ENCODE measurements at places on chromosomes 3 and 15.

DNA sequence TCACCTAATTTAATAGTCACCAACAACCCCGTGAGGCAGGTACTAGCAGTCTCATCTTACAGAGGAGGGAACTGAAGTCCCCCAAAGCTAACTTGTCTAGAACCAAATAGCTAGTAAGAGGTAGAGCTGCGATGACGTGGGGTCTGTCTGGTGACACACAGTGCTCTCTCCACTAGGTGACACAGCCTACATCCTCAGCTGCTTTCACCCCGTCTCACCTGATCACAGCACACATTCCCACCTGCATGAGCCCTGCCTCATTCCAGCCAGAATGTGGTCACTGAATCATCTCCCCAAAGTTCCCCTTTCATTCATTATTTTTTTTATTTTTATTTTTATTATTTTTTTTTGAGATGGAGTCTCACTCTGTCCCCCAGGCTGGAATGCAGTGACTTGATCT lies 21.3 kb upstream of the MAGEF1 start:
- DNase-seq = no peak

DNA sequence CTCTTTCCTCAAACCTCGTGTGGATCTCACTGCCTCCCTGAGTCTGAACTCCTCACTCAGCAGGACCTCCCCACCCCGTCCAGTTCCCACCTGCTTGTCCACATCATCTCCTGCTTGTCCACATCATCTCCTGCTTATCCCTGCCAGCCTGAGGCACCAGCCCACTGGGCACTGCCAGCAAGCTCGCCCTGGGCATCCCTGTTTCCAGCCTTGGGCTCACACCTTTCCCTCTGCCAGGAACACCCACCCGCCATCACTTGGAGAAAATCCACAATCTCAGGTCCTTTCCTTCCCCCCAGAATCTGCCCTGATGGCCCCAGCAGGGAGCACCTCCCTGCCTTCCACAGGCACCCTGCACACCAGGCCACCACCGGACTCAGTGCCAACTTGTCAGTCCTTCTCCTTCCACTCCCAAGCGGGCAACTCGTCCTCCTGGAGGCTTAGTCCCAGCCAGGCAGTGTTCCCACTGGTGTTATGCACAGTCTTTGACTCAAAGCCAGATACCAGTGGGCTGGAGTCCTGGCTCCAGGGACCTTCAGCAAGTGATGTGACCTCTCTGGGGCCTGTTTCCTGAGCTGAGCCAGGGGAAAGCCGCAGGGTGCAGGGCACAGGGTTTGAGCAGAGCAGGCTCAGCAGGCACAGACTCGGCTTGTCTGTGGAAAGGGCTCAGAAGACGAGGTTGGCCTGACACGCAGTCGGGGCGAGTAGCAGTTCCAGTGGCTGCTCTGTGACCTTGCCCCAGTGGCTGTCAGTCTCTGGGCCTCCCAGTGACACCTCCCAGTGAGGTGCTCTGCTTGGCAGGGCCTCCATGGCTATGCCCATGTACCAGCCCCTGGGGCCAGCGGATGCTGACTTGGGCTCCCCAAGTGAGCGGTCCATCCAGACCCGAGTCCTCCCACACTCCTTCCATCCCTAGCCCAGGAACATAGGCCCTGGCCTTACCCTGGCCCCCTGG lies 9.5 kb upstream of the MESP2 start:
- no peak for DNase-seq

- DNase-seq = peak; percentile 47
Observed at GRCh38 chr15:82064824-82065223, 19.0 kb upstream of the MEX3B start.

GRCh38 chr3:12273045-12273695 lies 15.7 kb upstream of the PPARG start:
- no peak for DNase-seq

- DNase-seq = no peak
Observed at GRCh38 chr3:77189684-77190083, 149.8 kb downstream of the ROBO2 start.

DNA sequence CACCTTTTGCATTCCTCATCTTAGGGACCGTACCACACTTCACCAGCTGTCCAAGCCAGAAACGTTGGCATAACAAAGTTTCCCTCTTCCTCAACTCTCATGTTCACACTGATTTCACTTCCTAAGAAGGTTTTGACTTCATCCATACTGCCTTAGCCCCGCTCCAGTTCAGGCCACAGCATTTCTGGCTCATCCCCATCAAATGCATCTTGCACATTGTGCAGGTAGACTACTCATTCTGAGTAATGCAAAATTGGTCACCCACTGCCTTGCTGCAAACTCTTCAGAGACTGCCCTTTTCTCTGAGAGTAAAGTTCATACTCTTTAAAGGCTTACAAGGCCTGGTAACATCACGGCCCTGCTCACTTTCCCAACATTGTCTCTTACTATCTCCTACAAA lies 8.8 kb downstream of the NUSAP1 start:
- no peak for DNase-seq

- no peak for DNase-seq
Observed at GRCh38 chr3:31890742-31891469, 90.2 kb downstream of the OSBPL10 start.

- DNase-seq = no peak
Observed at GRCh38 chr15:72135719-72136118, 17.5 kb downstream of the SENP8 start.

- DNase-seq = no peak
Observed at GRCh38 chr3:30140356-30141075, 465.9 kb upstream of the TGFBR2 start.

- DNase-seq = peak; percentile 70
Observed at GRCh38 chr15:37019479-37020433, 80.6 kb downstream of the MEIS2 start.

GRCh38 chr3:197345390-197345789 lies 47.0 kb upstream of the DLG1 start:
- DNase-seq = no peak

DNA sequence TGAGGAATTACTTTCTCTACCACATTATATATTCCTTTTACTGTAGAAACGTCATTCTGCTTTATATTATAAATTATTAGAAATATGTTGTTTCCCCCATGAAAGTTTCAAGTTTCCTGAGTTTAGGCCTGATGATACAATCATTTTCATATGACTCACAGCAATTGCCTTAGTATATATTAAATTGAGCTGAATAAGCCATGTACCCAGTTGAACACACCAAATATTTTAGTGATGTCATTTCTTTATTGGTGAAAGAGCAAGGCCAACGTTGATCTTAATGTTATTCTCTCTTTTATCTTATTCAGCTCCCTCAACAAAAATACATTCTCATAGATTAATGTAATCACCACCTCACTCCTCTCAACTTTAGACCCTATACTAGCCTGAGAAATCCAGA lies 30.8 kb downstream of the B3GNT5 start:
- DNase-seq = no peak

- no peak for DNase-seq
Observed at GRCh38 chr15:69860921-69861320, 236.8 kb downstream of the TLE3 start.

DNA sequence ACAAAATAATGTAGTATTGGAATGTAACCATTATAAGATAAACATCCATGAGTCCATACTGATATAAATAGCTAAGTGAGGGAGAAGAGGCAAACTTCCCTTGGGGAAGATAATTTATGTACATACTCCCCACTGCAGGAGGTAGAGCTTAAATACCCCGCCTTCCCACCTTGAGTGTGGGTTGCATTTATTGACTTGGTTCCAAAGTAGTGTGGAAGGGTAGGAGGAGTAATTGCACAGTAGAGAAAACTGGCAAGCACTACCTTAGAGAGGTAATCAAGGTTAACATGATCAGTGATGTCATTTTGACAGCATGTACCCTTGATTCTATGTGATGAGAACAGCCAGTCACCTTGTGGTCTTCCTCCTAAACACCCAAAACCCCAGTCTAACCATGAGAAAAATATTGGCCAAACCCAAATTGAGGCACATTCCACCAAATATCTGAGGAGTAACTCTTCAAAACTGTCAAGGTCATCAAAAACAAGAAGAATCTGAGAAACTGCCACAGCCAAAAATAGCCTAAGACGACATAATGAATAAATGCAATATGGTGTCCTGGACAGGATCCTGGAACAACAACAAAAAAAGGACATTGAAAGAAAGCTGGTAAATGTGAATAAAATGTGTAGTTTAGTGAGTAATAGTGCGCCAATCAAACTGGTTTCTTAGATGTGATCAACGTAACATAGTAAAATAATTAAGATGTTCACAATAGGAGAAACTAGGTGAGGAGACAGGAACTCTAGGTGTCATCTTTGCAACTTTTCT lies 774 bp upstream of the CNOT10 start:
- DNase-seq = no peak

DNA sequence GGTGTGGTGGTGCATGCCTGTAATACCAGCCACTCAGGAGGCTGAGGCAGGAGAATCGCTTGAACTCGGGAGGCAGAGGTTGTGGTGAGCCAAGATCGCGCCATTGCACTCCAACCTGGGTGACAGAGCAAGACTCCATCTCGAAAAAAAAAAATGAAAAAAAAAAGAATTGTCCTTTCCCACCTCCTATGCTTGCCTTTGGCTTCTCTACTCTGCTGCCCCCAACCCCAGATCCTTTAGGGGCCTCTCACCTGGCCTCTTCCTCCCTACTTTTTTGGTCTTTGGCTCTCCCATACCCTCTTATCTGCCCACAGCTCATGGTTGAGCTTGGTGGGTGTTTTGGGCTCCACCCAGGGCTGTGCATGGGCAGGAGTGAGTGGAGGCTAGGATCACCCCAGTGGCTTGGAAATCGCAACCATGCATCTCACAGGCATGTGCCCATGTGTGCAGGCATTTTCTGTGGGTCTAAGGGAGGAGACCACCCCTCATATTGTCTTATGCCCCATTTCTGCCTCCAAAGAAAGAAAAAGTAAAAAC lies 2.1 kb upstream of the SHISA5 start:
- no peak for DNase-seq

DNA sequence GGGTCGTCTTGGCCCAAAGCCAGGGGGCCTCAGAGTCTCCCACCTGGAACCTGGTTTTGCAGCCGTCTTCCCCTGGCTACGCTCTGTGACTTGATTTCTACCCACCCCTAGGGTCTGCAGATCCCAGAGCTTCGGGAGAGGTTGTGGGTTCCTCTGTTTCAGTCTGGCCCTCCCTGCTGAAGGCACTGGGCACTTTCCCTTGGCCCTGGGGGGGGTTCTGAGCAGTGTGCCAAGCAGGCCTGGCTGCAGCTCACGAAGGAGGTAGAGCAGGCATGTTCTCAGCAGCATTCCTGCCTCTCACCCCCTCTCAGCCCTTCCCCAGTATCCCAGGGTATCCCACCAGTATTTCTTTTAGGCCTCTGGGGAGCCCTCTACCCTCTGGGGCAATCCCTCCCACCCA lies 99.0 kb downstream of the TMEM266 start:
- no peak for DNase-seq

GRCh38 chr3:72567474-72567873 lies 280.8 kb downstream of the SHQ1 start:
- DNase-seq = no peak

- no peak for DNase-seq
Observed at GRCh38 chr3:187352581-187353575, 15.3 kb upstream of the RTP4 start.

DNA sequence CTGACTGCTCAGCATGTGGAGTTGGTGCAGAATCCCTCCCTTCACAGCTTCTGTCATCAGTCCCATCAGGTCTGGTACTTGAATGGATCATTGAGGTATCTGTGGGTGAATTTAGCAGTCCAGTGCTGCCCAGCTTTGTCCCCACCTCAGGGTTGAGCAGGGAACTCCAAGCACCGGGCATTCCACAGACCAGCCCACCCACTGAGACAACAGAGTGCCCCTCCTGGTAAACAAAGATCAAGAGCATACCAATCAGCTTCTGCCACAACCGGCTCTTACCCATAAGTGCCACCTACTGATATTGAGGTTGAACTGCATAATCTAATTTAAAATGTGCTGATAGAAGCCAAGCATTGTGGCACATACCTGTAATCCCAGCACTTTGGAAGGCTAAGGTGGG lies 57.1 kb upstream of the FXR1 start:
- DNase-seq = peak; percentile 3

DNA sequence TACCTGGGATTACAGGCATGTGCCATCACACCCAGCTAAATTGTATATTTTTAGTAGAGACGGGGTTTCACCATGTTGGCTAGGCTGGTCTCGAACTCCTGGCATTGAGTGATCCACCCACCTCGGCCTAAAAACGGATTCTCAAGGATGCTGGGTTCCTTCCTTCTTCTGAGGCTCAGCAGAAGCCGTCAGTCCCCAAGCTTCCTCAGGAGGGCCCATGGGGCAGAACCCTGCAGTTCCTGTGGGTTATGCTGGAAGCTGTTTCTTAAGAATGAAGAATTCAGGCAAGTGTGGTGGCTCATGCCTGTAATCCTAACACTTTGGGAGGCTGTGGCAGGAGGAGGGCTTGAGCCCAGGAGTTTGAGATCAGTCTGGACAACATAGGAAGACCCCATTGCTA lies 29.0 kb upstream of the ZNF710 start:
- no peak for DNase-seq

DNA sequence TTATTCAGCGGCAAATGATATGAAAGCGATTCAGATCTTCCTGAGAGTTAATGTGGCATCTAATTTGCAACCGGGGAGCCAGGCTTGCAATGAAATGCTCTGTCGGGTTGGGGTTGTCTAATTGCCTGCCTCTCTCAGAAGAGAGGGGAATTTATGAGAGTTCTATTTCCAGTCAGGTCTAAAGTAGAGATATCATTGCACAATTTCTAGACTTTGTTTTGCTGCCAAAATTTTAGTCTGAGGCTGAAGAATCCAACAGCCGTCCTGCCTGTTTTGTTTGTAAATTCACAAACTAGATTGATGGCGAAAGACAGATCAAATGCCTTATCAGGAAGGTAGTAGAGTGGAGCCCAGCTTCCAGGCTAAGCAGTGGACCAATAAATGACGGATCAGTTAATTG lies 610 bp downstream of the LIPC start:
- DNase-seq = peak; percentile 75

- DNase-seq = no peak
Observed at GRCh38 chr15:61668444-61668843, 391.8 kb downstream of the VPS13C start.

GRCh38 chr3:188049606-188050530 lies 104.1 kb upstream of the LPP start:
- no peak for DNase-seq

DNA sequence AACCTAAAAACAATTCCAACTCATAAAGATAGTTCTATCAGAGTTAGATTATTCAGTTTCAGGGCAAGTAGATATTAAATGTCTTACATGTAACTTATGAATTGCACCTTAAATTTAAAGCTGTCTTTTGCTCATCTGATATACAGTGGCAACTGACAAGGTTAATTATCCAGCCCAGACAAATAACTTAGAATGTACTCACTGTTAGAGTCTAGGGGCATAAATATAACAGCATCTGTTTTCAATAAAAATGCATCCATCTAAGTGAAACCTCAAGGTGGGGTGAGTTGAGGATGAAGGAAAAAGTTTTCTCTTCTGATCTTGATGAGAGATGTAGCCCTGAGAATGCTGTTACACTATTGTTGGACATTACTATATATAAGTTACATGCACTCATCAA lies 112.6 kb downstream of the FBN1 start:
- DNase-seq = no peak

- DNase-seq = peak; percentile 54
Observed at GRCh38 chr3:50370594-50370993, 11.3 kb upstream of the TMEM115 start.
